Stimulated activated CD8-positive, alpha-beta memory T cell treated with anti-CD3 and anti-CD28 coated beads, Interleukin-7, amount 100 ng/mL, for 4 hours (primary cell): ENCODE measurements at places on chromosomes 5 and 9.
A peak's percentile ranks its signal among the peaks of the same experiment; 100 is the strongest.

GRCh38 chr5:134140530-134141201 is 26.2 kb downstream of the TCF7 start:
- DNase-seq: peak; percentile 59

- no peak for DNase-seq
Observed at GRCh38 chr5:83354958-83355357, 116.6 kb upstream of the VCAN start.

- no peak for DNase-seq
Observed at GRCh38 chr5:129609710-129610109, 138.2 kb upstream of the MINAR2 start.

DNA sequence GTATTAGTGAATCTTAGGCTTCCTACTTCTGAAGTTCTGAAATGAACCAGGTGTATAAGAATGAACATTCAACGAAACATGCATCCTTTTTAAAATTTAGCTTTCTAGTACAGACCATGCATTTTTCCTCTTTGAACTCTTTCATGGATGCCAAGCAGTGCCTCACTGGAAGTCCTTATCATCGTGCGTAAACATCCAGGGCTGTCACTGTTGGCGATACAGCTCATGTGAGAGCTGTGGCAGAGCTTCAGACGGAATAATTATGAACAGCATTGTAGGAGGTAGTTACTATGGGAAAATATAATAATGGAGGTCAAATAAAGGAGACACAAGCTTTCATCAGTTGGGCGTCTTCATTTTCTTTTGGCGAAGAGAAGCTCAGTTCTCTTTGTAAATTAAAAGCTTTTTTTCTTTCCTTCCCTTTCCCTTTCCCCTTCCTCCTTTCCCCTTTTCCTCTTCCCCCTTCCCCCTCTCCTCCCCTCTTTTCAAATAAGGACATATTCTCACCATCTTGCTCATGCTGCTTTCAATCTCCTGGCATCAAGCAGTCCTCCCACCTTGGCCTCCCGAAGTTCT is 167.3 kb downstream of the KDM4C start:
- DNase-seq: no peak

DNA sequence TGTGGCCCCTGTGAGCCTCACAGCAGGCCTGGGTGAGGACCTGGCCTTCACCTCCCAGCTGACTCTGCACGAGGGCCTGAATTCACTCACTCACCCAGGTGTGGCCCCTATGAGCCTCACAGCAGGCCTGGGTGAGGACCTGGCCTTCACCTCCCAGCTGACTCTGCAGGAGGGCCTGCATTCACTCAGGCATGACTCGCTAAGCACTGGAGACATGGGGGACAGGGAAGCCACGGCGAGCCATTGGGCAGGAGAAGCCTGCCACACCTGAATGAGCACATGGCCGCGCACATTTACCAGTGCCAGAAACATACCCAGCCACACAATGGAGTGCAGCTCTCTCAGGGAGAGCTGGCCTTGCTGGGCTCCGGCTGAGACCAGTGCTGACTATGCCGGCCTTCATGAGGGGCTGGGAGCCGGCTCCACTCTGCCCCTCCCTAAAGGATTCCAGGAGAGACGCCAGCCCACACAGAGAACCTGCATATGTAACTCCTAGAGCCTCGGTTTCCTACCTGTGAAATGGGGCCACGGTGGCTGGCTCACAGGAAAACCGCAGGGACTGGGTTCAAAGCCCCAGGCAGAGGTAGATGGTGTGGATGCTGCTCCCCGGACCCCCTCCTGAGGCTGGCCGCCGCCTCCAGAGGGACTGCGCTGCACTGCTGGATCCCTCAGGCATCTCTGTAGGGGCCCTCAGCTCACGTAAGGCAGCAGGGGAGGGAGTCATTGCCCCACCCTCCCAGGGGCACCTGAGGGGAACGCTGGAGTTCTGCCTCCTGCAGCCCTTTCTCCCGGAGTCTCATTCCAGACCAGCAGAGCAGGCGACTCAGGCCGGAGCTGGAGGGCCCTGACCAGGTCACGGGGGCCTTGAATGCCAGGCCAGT is 7.2 kb downstream of the ADAMTS2 start:
- DNase-seq: no peak

DNA sequence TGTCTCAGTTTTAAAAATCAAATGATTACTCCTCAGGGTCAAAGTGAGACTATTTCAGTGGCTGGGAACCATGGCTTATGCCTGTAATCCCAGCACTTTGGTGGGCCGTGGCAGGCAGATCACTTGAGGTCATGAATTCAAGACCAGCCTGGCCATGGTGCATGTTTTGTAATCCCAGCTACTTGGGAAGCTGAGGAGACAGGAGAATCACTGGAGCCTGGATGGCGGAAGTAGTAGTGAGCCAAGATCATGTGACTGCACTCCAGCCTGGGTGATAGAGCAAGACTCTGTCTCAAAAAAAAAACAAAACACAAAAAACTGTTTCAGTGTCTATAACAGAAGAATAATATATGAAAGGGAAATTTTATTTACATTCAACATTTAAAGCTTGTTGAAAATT is 182.9 kb downstream of the ARHGEF28 start:
- DNase-seq: no peak

GRCh38 chr5:59999056-59999455 is 105.5 kb upstream of the PDE4D start:
- DNase-seq: no peak

DNA sequence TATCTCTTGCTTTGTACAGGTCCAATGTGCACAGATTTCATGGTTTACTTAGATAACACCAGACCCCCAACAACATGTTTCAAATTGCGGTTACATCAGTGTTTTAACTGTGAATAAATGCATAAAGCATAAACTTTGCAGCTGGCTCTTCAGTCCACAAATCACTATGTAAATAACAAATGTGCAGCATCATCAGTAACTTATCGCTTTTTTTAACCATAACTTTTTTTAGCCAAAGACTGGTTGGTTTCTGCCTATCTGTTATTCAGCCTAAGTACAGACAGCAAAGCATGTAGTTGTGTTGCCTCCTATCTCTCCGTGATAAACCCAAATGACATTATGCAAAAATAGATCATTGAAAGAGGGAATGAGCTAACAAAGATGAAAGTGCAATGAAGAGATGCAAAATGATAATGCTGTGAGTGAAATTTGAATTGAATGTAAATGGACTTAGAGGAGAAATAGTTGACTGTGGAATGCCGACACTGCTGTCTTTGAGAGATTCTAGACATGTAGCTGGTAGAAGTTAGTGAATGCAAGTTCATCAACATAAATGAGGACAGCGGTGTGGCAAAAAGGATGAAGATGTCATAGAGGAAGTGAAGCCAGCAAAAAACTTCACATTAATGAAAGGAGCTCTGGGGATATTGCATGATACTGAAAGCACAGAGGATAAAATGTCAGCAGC is 108.8 kb downstream of the PDE8B start:
- DNase-seq: no peak

GRCh38 chr5:79630444-79630843 is 18.2 kb downstream of the TENT2 start:
- no peak for DNase-seq

DNA sequence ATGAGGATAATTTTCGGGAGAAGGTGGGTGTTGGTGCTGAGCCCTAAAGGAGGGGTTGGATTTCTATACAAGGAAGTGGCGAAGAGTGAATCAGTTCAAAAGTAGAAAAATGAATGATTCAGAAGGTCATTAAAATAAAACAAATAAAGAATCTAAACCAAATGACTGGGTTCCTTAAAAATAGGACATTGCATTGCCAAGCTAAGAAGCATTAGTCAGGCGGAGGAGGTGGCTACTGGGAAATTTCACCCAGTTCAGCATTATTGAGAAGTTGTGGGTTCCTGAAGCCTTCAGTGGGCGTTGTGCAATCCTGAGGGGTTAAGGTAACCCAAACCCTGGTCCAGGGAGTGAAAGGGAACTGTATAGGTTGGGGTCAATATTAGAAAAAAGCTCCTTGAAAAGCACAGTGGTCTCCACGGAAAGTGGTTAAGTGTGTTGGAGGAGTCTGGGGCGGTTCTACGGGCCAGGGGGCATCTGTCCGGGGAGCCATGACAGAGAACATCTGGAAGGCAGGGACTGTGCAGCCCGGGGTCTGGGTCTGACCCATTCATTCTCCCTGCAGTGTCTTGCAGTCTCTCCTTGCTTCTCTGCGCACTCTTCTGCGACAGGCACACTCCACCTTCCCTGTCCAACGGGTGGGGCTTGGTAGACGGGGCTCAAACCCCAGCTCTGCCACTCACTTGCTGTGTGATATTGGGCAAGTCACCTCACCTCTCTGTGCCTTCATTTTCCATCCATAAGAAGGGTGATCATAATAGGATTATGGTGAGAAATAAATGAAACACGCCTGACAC is 27.6 kb upstream of the DUSP1 start:
- DNase-seq: no peak

DNA sequence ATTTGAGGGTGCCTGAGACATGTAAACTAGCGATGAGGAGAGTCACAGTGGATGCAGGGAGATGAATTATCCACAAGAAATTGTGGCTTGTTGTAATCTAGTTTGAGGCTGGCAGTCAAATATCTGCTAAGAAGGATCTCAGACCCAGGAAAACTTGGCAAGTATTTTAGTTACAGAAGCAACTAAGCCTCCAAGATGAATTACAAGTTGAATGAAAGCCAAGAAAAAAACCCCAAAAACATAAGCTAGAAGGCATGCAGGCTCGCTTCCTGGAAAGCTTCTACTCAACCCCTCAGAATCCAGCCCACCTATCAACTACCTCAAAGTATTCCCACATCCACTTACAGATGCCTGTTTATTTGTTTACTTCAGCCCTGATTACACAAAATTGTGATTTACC is 696.9 kb downstream of the MAT2B start:
- DNase-seq: no peak

- no peak for DNase-seq
Observed at GRCh38 chr9:93129286-93129685, 4.8 kb downstream of the NINJ1 start.

DNA sequence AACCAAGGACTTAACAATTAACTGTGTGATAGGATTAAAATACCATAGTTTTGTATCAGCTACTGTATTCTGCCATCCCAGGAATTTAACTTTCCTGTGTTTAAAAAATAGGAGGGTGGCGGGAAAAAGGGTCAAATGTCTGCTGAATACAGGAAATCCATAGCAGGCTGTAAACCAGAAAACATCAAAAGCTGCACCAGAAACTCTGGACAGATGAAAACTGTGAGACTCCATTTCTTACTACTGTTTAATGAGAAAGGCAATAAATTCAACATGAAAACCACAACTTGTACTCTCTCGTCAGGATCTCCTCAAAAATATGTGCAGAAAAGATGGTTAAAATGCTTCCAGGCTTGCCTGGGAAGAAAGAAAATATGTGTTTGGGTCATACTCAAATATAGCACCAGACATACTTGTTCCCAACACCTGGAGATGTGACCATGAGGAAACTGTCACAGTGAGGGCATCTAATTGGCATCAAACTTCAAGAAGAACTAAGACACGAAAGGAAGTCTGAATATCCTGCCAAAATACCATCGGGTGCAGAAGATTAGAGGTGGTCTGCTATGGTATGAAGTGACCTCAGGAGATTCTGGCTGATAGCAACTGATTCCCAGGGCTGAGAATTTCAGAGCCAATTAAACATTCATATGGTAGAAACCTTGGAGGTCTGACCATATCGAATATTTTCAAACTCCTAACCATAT is 164.7 kb upstream of the TARS1 start:
- no peak for DNase-seq

DNA sequence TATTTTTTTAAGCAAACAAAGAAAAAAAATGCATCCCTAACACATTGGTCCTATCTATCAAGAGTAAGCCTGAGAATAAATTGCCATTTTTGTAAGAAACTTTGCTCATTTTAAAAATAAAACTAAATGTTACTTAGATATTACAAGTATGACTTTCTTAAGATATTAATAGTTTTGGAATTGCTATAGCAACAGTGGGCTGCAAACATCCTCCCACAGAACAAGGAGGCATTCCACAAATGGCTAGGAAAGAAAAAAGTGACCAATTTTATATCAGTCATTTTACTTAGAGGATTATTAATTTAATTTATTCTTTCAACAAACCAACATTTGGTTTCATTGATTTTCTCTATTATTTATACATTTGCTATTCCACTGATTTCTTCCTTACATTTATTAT is 63.7 kb downstream of the LURAP1L start:
- DNase-seq: no peak

DNA sequence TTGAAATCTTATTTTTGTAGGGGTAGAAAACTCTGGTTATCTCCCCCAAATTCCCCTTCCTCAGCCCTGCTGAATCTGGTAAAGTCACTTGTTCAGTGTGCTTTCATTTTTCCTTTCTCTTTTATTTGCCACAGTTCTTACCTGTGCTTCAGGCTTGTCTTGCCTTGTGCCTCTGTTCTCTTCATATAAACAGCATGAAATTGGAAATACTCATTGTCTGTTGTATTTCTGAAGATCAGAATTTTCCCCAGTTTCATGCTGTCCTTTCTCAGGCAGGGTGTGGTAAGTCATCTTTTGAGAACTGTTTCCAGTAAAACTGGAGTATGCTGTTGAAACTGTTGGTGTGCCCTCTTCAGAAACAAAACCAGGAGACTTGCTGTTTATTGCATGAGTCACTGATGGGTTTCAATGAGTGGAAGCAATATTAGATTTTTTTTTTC is 7.0 kb downstream of the PAM start:
- no peak for DNase-seq

- DNase-seq: no peak
Observed at GRCh38 chr9:125634040-125634717, 72.8 kb downstream of the MAPKAP1 start.

- DNase-seq: no peak
Observed at GRCh38 chr5:169979871-169980270, 424 bp downstream of the INSYN2B start.

DNA sequence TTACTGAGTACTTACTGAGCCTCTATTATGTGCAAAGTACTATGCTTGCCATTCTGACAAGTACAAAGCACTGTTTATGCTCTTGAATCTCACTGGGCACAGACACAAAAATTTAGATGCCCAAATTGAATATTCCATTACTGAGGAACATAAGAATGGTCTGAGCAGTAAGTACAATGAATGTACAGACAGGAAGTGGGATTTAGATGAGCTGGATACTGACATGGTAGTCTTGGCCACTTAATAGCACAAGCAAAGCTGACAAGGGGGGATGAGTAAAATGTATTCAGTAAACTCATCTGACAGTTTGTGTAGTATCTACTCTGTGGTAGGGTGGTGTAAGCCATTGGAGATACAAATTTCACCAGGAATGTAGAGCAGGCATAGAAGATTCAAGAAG is 132.4 kb downstream of the EFNA5 start:
- no peak for DNase-seq

DNA sequence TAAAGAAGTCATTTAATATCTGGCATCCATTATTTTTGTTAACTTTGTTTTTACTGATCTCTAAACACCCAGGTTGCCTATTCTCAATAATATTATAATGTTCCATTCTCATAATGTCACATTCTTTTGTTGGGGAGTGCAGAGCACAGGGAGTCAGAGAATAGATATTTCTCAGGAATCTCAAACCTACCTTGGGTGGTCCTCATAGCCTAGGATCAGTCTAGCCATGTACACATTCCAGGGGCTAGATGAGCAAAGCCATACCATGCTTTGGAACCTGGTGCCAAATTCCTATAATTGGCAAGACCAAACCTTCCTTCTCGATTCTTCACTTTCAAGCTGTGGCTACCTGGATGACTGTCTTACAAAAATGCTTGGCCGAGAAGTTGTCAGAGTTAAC is 1124.7 kb upstream of the WWC1 start:
- no peak for DNase-seq
